ENCODE measurements at places on chromosomes 2 and 18. TPM values are rescaled to one million over a fixed set of nuclear protein-coding genes. Genes with fewer than 3 reads are reported as not detected.

The TEKT4 gene
- not detected for total RNA-seq

The LOXHD1 gene
- total RNA-seq: not detected

The IL36G gene
- not detected for total RNA-seq

The TUBB6 gene
- 425 TPM for total RNA-seq

The POTEI gene
- not detected for total RNA-seq

The FAM237A gene
- total RNA-seq: not detected
